NCI-H524 treated with DMSO at 0.1 percent for 48 hours (cell line): ENCODE measurements at places on chromosomes 6 and 20.

GRCh38 chr6:106097411-106098231, 11.5 kb downstream of the PRDM1 start:
- no peak for DNase-seq

DNA sequence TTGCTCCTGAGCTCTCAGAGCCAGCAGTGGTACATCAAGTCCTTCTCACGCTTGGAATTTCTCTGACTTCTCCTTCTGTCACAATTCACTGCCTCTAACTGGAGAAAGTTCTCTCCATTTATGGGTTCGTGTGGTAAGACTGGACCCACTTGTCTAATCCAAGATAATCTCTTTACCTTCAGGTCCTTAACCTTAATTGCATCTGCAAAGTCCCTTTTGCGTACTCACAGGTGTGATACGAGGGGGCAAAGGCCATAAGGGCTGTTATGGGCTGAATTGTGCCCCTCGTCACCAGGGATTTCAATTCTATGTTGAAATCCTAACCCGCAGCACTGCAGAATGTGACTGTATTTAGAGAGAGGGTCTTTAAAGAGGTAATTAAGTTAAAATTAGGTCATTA, 27.5 kb upstream of the TBC1D22B start:
- no peak for DNase-seq

GRCh38 chr6:156306531-156306930, 470.6 kb upstream of the ARID1B start:
- DNase-seq, result no peak

DNA sequence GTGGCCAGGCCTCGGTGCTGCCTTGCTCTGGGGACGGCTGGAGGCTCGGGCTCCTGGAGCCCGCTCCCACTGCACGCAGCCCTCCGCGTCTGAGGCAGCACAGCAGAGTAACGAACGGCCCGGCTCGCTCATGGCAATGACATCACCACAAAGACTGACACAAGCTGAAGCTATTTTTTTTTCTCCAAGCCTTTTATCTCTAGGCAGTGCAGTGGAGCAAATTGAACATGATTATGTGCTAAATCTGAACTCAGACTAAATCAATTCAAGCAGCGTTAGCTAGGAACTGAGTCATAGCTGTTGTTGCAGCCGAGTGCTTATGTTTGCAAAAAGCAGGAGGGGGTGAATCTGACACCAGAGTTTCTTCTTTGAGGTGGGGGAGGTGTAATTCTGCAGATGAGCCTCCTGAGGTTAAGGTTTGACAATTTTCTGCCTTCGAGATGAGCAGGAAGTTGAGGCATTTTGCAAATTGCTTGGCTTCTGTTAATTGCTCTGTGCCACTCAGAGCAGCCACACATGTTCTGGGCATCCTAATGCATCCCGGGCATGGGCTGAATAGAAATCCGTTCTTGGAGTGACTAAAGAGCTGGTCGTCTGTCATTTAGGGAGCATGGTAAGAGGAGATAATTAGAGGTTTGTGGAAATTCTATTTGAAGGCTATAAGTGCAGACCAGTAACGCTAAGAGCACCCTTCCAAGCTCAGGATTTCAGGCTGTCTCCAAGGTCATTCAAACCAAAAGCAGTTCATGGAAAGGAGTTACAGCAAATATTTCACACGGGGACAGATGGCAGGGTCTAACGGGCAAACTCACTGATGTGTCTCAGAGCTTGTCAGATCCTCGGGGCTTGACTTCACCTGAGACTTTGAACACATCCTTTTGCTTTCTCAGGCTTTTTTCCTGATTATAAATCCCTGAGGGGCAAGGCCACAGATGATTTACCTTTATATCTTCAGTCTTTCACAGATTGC, 155.1 kb upstream of the ENPP5 start:
- DNase-seq, result no peak

- DNase-seq, result no peak
Observed at GRCh38 chr20:61960836-61961235, 104.8 kb downstream of the TAF4 start.

- peak; percentile 59 for DNase-seq
Observed at GRCh38 chr6:17584241-17584803, 15.8 kb upstream of the FAM8A1 start.

- DNase-seq, result no peak
Observed at GRCh38 chr6:126170433-126170832, 169.5 kb upstream of the CENPW start.

DNA sequence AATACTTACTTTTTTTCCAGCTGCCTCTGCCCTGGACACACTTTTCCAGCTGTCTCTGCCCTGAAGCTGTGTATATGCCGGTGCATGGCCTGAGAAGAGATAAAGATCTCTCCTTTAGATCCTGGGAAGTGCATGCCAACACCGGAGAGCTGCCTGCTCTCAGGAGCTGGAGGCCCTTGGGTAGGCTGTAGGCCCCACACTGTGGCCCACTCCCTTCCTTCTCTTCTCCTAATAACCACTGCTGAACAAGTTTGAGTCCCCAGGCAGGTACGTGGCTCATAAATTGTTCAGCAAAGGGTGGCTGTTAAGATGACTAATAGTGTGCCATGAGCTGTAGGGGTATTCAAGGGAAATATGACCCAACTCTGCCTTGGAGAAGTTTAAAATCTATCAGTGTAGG, 102.5 kb downstream of the CD24 start:
- no peak for DNase-seq

DNA sequence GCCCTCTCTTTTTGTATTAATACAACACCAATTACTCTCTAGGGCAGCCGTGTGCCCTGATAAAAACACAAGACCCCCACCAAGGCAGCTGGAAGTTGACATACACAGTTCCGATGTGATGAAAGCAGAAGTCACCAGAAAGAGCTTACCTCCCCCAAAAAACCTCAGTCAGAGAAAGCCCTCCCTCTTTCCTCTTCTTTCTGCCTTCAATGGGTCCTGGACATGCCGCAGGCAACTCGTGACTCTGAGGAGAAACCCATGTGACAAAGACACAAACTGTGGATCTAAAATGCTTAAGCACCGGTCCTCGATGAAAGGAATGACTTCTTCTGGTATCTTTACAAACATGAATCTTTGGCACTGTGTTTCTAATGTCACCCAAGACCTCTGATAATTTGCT, 117.7 kb upstream of the CCDC28A start:
- DNase-seq, result no peak

GRCh38 chr20:31841928-31842327, 3.5 kb downstream of the FOXS1 start:
- DNase-seq, result no peak

DNA sequence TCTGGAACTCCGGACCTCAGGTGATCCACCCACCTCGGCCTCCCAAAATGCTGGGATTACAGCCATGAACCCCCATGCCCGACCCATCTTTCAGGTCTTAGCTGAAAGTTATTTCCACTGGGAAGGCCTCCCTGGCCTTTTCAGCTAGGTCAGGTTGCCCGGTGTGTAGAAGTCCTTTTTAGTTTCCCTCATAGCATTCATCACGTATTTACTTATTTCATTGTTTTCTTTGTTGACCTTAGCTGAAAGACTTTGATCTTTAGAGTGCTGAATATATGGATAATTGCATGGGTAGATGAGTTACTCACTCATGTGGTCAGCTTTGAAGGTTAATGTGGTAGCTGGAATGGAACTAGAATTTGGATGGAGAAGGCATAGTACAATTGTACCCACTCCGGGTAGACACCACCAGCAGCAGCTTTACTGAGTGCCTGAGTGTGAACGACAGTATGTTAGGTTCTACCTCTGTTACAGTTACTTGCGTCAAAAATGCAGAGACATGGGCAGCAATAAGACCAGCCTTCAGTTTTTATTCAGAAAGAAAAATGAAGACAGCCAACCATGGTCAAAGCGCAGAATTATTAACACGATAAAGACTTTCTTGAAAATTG, 9.1 kb downstream of the KIZ start:
- DNase-seq, result no peak

- DNase-seq, result no peak
Observed at GRCh38 chr20:14955399-14955798, 618.0 kb upstream of the FLRT3 start.

- DNase-seq, result no peak
Observed at GRCh38 chr20:44481719-44482416, 6.2 kb downstream of the TTPAL start.

DNA sequence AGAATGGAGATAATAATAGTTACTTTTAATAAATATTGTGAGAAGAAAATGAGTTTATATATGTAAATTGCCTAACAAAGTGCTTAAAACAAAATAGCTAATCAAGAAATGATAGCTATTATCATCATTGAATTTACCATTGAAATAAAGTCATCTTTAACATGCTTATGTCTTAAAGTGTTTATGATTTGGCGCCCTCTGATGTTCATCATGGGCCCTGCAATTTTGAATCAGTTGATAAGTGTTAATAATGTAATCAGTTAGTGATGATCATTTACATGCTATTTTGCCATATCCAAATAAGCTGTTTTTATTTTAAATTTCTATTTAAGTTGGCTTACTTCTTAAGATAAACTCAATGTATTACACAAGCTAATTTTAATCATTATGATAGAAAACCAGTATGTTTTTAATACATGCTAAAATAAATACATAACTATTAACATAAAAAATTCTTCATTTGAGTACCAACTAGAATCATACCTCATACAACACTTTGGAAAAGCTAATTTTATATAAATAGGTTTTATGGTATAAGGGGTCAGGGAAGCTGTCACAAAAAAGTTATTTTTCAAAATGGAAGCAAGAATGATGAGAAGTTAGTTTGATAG, 39.2 kb upstream of the TPD52L1 start:
- peak; percentile 21 for DNase-seq
